ENCODE measurements at places on chromosomes 3 and 15.

GRCh38 chr15:86849136-86849535 lies 769.5 kb downstream of the AGBL1 start:
- no peak for DNase-seq

DNA sequence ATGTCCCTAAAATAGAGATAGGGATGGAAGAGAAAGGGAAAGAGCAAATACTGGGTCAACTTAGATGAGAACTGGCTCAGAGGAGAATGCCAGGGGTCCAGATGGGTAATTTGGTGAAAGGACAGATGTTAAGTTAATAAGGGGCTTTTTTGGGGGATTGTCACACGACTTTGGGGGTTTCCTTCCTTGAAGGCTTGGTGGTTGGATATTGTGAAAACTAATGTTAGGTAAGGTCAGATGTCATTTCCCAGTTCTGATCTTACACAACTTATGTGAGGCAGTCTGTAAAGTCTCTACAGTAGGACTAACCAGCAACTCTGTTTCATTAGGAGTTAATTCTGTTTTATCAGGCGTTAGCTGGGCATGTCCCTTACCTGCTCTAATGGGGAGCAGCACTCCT lies 231.1 kb downstream of the NR2F2 start:
- DNase-seq = no peak

- no peak for DNase-seq
Observed at GRCh38 chr3:150275941-150276340, 132.2 kb upstream of the TSC22D2 start.

DNA sequence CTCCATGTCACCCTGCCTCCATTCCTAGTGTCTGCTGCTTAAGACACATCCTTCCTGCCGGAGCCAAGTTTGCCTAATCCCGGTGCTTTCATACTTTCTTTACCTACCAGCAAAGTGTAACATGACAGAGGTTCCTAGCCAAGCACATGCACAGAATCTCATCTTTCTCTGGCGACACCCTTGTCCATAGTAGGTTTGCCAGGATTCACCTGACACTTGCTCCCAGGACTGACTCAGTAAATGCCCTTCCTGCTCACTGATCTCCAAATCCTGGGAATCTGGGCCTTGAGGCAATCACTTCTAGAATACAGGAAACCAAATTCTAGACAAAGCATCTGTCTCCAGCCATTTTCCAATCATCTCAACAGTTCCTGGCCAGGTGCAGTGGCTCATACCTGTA lies 10.2 kb upstream of the NR2E3 start:
- no peak for DNase-seq

DNA sequence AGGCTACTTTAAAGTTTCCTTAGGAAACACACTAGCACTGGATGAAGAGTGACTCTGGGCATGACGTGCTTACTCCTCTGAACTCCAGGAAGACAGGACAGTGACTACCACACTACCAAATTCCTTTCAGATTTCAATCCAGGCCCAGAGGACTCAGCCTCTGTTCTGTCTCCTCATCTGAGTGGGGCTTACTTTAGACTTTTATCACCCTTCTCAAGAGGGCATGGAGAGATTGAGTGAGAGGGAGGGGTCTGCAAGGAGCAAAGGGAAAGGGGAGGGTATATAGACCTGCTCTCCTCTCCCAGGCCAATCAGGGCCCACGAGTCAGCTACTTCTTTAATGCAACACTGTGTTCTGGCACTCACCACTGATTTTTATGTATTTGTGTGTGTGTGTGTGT lies 29.4 kb upstream of the RSL24D1 start:
- no peak for DNase-seq

DNA sequence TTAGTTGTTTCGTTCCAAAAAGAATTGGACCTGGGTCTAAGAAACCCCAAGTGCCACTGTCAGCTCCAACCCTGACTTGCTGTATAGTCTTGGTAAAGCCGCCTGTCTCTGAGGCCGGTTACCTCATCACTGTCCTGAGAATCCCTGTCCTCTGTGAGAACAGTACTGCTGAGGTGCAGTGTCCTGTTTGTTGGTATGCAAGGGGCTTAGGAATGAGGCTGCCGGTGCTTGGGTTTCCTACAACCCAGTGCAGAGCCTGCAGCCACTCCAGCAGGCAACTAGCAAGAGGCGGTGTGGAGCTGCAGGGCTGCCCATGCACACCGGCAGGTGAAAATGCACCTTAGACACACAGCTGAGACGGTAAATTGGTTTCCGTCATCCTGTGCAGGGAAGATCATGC lies 52.0 kb upstream of the ATG7 start:
- no peak for DNase-seq

DNA sequence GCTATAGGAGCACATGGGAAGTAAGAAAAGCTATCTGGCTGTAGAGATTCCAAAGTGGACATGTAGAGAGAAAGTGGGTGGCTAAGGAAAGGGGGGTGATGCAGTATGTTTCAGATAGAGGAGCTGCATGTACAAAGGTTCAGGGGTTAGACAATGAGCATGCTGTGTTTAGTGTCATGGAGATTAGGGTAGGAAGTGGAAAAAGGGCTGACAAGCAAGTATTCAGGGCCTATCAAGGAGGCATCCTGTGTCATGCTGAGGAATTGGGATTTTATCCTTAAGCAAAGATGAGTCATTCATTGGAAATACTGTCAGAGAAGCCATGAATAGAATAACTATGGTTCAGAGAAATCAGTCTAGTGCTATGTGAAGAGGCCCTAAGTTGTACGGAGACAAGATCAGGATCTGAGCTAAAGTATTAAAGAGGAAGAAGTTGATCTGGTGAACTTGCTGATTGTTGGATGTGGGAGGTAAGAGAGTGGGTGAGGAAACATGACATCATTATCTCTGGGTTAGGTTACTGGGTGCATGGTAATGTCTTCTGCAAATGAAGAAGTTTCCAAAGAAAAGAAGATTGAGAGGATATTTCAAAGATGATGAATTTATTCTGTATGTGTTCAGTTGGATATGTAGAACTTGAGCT lies 176.7 kb upstream of the GOLIM4 start:
- DNase-seq = no peak

- DNase-seq = no peak
Observed at GRCh38 chr3:62493109-62493801, 119.9 kb upstream of the FEZF2 start.

GRCh38 chr15:69357773-69358771 lies 56.1 kb upstream of the KIF23 start:
- DNase-seq = no peak

GRCh38 chr3:192033246-192033645 lies 572.3 kb downstream of the PYDC2 start:
- no peak for DNase-seq

GRCh38 chr15:55742498-55742926 lies 440 bp downstream of the PRTG start:
- no peak for DNase-seq

DNA sequence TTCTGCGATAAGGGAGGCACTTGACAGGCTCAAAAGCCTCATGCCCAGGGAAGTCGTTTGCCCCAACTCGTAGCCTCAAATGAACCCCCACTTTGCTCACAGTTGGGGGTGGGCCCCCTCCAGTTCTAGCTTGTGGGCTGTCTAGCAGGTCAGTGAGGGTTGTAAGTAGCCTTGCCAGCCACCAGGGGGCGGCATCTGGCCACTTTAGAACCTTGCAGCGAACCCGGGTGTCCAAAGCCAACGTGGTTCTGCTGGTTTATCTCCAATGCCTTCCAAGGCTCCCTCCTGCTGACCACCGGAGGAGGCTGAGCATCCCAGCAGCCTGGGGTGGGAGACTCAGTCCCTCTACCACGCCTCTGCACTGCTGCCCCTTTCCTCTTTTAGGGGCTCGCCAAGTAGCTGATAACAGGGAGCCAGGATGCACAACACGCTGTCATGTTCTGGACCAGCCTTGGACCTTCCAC lies 9.2 kb upstream of the RBSN start:
- no peak for DNase-seq

DNA sequence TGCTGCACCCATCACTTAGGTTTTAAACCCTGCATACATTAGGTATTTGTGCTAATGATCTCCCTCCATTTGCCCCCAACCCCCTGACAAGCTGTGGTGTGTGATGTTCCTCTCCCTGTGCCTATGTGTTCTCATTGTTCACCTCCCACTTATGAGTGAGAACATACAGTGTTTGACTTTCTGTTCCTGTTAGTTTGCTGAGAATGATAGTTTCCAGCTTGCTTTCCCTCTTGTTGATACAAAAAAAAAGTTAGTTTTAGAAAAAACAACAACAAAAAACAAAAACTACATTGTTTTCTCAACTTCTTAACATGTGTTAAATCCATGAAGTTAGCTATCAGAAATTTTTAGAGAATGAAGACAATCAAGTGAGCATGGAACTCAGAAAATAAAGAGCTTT lies 953.0 kb downstream of the VGLL3 start:
- no peak for DNase-seq

- no peak for DNase-seq
Observed at GRCh38 chr15:80891006-80891405, 98.6 kb downstream of the MESD start.

GRCh38 chr15:27232876-27233275 lies 261.9 kb downstream of the GABRG3 start:
- DNase-seq = no peak

GRCh38 chr15:66285533-66286280 lies 7.7 kb upstream of the DIS3L start:
- no peak for DNase-seq

- DNase-seq = no peak
Observed at GRCh38 chr15:81939604-81940440, 106.0 kb downstream of the MEX3B start.

DNA sequence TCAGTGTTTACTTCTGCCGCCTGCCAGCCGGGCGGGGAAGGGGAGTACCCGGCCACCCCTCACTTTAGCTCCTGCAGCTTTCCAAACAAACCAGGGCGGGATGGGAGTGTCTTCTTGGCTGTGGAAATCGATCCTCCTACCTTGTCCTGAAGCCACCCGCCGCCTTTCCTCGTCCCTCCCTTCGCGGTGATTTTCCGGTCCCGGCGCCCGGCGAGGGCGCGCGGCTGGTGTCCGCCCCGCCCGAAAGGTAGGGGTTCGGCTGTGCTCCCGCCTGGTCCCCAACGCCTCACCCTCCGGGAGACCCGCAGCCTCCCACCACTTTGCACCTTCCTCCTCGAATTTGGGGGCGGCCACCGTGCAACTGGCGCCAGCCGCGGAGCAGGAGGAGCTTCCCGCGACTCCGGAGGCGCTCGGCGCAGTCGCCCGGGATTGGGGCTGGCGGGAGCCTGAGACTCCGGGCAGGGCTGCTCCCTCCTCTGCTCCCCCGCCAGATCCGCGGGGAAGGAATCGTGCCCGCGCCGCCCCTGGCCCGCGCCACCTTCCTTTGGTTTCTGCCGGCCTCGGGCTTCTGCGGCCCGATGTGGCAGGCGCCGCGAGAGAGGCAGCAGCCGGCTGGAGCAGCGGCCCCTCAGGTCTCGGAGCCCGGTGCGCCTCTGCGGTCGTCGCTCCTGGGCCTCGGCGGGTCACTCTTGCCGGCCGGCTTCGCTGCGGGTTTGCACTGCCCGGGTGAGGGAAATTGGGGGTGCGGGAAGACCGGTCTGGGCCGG lies 30.7 kb upstream of the ST3GAL6 start:
- no peak for DNase-seq
